ENCODE measurements at places on chromosomes 12 and 14.

GRCh38 chr14:100982762-100983161 is 79.2 kb upstream of the RTL1 start:
- DNase-seq, result no peak

DNA sequence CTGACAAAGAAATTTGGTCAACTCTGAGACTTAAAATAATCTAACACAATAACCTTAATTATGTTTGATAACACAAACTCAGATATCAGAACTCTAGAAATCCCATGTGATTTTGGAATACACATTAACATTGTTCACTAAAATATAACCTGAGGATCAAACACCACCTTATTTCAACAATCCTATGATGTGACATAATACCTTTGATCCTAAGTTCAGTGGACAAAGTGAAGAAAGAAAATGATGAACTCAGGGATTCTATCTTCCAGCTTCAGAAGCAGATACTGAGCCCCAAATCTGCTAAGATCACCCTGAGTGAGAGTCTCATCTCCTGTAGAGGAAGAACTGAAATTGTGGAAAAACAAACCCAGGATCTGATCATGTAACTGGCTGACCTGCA is 35.7 kb upstream of the APOF start:
- no peak for DNase-seq

DNA sequence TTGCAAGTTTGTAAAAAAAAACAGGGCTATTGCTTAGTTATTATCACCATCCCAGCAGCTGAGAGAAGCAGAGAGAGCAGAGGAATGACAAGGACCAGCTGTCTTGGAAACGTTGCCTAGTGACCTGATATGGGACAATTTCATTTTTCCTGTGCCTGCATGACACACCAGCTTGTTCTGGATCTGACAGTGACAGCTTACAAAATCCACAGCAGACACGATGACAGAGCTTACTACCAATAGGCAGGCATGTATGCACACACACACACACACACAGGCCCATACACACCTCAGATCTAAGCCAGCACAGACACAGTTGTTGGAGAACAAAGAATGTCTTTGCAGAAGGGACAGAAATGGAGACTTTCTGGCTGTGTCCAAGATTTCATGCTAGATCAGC is 25.4 kb downstream of the HSPB8 start:
- no peak for DNase-seq

- no peak for DNase-seq
Observed at GRCh38 chr14:78107166-78107565, 63.0 kb upstream of the NRXN3 start.
